ENCODE measurements at places on chromosomes 11 and 22. TPM values are rescaled to one million over a fixed set of nuclear protein-coding genes. Genes with fewer than 3 reads are reported as not detected.

Gene TRIM6
- 7.1 TPM for total RNA-seq

Gene CRYBA4
- total RNA-seq: 1.6 TPM

Gene PHLDA2
- total RNA-seq: not detected

Gene CNGA4
- total RNA-seq: not detected

Gene OR10A5
- not detected for total RNA-seq

Gene PGA3
- total RNA-seq: 0.28 TPM

Gene TSSK2
- not detected for total RNA-seq

Gene PRODH
- total RNA-seq: 18.8 TPM

Gene PHOX2A
- not detected for total RNA-seq

Gene C11orf87
- not detected for total RNA-seq

Gene SF1
- 140 TPM for total RNA-seq

Gene XBP1
- 73.9 TPM for total RNA-seq

Gene MALAT1
- 9,030 TPM for total RNA-seq

Gene SIRT3
- total RNA-seq: 22.4 TPM

Gene CHST1
- total RNA-seq: not detected

Gene NCF4
- not detected for total RNA-seq

Gene GVQW3
- 14.8 TPM for total RNA-seq

Gene OR8D4
- total RNA-seq: not detected

Gene FDX1
- 11.3 TPM for total RNA-seq

All from neural progenitor cell (in vitro differentiated cells).